ENCODE measurements at places on chromosomes 3 and 15.
A peak's percentile ranks its signal among the peaks of the same experiment; 100 is the strongest.

- DNase-seq, result no peak
Observed at GRCh38 chr3:69691860-69692259, 47.4 kb upstream of the MITF start.

DNA sequence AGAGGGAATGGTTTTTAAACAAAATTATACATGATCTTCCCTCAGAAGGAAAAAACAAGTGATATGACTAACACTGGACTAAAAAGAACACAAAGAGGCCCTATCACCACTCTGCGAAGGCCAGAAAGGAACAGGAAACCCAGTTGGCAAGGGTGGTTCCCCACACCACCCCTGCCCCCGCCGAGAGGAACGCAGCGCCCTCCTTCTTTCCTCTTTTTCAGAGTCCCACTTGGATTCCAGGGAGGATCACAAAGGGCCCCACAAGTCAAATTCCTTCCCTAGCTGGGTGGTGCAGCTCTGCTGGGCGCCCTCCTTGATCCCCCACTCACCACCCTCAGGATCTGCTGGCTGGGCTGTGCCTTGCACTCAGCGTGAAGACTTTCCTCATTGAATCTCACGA is 29.8 kb downstream of the PLA1A start:
- DNase-seq, result no peak

GRCh38 chr15:29081781-29082180 is 187.8 kb downstream of the NSMCE3 start:
- no peak for DNase-seq

DNA sequence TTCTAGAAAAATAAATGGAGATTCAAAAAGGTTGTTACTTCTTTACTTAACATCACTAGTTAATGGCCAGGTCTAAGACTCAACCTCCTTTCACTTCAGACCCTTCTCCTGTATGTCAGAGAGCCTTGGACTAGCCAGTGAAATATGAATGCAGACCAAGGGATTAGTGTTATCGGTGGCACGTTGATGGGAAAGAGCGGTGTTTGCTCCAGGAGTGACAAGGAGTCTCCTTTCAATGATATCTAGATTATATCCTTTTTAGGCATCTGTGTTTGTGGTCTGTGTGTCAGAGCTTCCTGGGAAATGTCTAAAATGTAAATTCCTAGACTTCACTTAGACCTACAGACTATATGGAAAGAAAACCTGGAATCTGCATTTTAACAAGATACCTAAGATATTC is 658.0 kb upstream of the KCNMB2 start:
- no peak for DNase-seq

GRCh38 chr15:67828278-67828968 is 3.1 kb downstream of the SKOR1 start:
- no peak for DNase-seq

- peak; percentile 22 for DNase-seq
Observed at GRCh38 chr3:52095990-52096775, 39.8 kb upstream of the DUSP7 start.

GRCh38 chr3:177488740-177489139 is 291.5 kb upstream of the TBL1XR1 start:
- no peak for DNase-seq

DNA sequence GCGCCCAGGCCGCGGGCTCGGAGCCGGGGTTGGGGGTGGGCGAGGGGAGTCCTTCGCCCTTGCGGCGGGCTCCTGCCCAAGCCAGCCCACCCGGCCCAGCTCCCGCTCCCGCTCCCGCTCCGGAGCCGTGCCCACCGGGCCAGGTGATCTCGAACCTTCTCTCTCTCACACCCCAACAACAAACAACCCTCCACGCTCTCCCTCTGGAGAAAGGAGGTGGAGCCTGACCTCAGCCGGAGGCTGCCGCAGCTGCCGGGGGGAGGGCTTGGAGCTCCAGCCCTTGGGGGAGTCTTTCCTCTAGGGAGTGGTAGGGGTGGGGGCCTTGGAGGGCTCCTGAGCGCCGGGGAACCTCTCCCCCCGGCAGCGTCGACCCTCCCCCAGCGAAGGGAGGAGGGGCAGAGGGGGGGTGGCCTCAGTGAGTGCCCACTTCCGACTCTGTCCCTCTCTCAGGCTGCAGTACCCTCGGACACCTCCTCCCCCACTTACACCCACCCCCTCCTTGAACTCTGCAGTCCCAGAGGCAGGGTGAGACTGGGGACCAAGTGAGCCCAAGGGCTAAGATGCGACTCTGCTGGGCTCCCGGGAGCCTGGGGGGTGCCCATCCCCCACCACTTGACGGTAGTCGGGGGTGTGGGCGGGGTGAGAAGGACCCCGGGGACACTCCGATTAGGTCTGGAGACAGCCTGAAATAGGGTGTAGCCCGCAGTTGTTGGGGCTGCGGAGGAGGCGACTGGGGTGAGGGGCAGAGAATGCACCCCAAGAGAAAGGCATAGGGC is 4.4 kb upstream of the BAHD1 start:
- no peak for DNase-seq

DNA sequence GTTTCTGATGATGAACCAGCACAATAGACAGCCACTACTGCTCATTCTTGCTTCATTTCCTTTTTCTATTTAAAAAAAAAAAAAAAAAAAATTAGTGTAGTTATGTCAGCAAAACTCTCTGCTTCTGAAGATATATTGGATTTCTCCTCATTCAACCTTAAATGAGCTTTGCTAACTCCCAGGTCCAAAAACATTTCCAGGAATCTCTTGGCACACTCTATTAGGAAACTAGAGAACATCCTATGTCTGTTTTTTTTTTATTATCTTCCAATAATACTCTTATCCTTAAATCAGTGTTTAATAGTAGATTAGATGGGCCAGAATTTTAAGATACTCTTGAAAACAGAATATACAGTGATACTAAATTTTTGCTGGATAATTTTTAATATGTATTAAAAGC is 398.0 kb downstream of the NAALADL2 start:
- no peak for DNase-seq

- no peak for DNase-seq
Observed at GRCh38 chr15:58437531-58438105, 5.8 kb downstream of the LIPC start.
